ENCODE measurements at places on chromosomes 16 and 17. TPM values are rescaled to one million over a fixed set of nuclear protein-coding genes. Genes with fewer than 3 reads are reported as not detected.

- no peak for DNase-seq
Measured at GRCh38 chr16:27952811-27953210, 110.7 kb downstream of the GSG1L start.

DNA sequence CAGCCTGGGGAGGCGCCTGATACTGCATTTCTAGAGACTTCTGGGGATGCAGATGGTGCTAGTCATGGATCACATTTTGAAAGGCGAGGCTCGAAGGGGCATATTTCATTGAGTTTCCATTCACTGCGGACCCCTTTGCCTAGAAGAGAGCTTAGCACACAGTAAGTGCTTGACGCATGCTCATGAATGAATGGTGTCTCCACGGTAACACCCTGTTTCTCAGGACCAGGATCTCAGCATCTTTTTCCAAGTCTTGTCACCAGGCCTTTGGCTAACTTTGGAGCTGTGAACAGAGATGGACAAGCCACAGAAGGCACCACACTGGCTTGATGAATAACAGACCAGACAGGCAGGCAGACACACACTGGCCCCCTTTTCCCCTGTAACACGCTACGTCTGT is 151.3 kb downstream of the FOXL1 start:
- no peak for DNase-seq

- DNase-seq, result no peak
Measured at GRCh38 chr17:73283841-73284282, 22.2 kb upstream of the CPSF4L start.

DNA sequence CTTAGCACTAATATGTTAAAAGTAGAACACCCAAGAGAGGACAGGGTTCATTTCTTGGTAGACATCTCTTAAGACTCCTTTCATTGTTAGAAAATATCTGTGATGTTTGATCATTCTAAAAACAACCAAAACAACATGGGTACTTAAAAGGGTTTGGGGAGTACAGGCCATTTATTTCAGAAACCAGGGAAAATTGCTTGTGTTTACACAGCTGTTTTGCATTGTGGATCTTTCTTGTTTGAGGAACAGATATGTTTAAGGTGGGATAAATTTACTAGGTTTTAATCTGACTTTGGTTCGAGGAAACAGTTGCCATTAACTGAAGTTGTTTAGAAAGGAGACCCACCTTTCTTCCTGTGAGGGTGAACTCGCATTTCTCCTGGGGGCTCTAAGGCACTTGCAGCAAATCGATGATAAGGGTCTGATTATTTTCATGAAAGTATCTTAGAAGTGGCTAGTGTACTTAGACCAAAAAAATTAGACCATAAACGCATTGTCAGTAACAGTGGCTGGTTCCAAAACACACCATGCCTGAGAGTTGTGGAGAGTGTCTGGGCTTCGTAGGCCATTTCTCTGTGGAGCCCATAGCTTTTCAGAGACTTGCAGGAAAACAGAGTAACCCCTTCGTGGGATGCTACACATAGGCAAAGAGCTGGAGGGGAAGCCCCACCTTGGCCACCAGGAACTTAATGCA is 17.6 kb downstream of the CLUAP1 start:
- DNase-seq, result no peak

- no peak for DNase-seq
Measured at GRCh38 chr17:83081684-83082201, 2.3 kb downstream of the METRNL start.

GRCh38 chr16:67197704-67198103 is 1.2 kb upstream of the ELMO3 start:
- DNase-seq, result no peak

GRCh38 chr16:23976524-23976923 is 140.7 kb downstream of the PRKCB start:
- no peak for DNase-seq

- no peak for DNase-seq
Measured at GRCh38 chr17:511001-511698, 158.5 kb upstream of the RPH3AL start.

- DNase-seq, result no peak
Measured at GRCh38 chr17:3603870-3604259, 5.3 kb downstream of the TRPV1 start.

DNA sequence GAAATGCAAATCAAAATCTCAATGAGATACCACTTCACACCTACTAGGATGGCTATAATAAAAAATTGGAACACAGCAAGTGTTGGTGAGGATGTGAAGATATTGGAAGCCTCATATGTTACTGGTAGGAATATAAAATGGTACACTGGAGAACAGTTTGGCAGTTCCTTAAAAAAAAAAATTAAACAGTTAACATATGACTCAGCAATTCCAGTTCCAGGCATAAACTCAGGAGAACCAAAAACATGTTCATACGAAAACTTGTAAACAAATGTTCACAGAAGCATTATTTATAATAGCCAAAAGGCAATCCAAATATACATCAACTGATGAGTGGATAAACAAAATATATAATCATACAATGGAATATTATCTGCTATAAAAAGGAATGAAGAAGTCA is 28.2 kb downstream of the ZNF652 start:
- DNase-seq, result no peak

- no peak for DNase-seq
Measured at GRCh38 chr17:53765129-53765528, 57.6 kb upstream of the KIF2B start.

GRCh38 chr17:41413353-41413957 is 10.9 kb downstream of the KRT37 start:
- no peak for DNase-seq

- DNase-seq, result no peak
Measured at GRCh38 chr17:49285716-49286115, 55.1 kb upstream of the PHOSPHO1 start.

GRCh38 chr16:11203111-11203623 is 52.8 kb downstream of the SOCS1 start:
- DNase-seq, result no peak

GRCh38 chr16:87561200-87562105 is 40.9 kb upstream of the JPH3 start:
- DNase-seq, result no peak

DNA sequence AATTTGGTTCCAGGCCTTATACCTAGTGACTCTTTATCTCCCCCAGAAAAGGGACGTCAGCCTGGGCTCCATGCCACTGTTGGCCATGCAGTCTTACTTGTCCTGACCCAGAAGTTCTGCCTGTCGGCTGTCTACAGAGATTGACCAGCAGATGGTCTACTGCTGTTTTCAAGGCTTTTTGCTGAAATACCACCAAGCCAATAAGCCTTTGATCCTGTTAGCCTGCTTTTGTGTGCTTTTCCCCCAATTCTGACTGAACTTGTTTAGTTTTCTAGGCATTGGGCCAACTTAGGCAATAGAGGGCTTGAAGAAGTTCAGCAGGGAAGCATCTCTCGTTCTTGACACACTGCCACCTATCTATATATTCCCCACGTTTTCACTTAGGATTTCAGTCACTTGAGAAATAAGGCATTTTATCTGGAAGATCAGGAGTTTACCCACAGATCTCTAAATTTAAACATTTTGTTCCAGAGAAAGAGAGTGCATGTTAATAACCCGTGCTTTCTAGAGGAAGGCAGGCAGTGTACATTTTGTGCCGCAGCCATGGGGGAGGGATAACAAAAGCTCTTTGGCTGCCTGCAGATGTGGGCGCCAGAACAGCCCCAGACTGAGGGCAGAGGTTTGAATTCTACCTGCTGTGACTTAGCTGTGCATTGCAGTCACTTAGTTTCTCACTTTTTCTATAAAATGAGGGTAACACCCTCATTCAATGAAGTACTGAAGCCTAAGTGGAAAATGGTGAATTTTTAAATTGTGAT is 12.3 kb upstream of the CARMIL2 start:
- no peak for DNase-seq

DNA sequence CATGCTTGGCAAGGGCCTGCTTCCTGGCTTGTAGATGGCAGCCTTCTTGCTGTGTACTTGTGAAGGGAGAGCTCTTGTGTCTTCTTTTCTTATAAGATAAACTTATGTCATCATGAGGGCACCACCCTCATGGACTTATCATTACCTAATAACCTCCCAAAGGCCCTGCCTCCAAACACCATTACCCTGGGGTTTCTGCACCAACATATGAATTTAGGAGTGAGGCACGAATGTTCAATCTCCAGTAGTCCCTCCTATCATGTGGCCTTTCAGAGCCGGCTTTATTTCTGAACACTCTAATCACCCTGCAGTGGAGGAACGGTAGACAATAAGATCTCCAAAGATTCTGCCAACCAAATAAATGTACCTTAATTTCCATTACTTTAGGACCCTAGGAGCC is 144.3 kb downstream of the ABCC12 start:
- DNase-seq, result no peak

LRRC75A gene
- polyA plus RNA-seq, result 2.1 TPM

NOL11 gene
- polyA plus RNA-seq, result 70.9 TPM

NPIPA3 gene
- 0.39 TPM for polyA plus RNA-seq

RASD1 gene
- 12.1 TPM for polyA plus RNA-seq

CHST5 gene
- polyA plus RNA-seq, result 0.11 TPM

PDK2 gene
- polyA plus RNA-seq, result 14.5 TPM

CDK3 gene
- 31.8 TPM for polyA plus RNA-seq

FBRS gene
- polyA plus RNA-seq, result 60.8 TPM
